Naive thymus-derived CD4-positive, alpha-beta T cell (primary cell): ENCODE measurements at places on chromosomes 2 and 18. TPM values are rescaled to one million over a fixed set of nuclear protein-coding genes. Genes with fewer than 3 reads are reported as not detected.

Gene SLC5A7
- not detected for total RNA-seq

DNA sequence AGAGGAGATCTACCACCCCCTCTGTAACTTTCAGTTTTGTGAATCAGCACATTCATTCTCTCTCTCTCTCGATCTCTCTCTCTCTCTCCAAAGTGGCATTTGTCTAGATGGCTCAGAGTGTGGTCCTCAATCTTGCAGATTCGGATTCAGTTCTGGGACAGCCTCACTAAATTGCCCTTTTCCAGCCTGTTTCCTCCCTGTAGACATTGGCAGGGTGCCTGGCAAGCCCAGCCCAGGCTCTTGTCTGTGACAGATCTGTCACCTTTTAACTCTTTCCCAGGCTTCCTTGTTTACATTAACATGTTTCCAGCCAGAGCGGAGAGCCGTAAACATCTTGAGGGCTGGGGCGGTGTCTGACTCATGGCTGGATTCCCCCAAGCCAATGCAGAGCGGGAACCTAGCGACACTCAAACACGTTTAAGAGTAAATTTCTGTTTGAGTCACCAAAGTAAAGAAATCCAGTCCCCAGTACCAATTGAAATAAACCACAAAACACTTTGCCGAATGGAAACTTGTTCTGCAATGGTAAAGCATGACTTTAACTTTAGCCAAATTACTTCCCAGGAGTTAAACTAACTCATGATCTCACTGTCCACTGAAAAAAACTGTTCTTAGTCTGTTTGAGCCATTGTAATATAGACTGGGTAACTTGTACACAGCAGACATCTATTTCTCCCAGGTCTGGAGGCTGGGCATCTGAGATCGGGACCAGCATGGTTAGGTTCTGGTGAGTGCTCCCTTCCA lies 6.6 kb upstream of the CYP27C1 start:
- H3K4me3 ChIP-seq: no peak overlapping the region
- H3K4me1 ChIP-seq: no peaks in the 10 kb centered on the region
- no peaks in the 10 kb centered on the region for H3K36me3 ChIP-seq
- no peak overlapping the region for H3K27ac ChIP-seq
- no peaks in the 10 kb centered on the region for H3K27me3 ChIP-seq
- DNase-seq: no peak

DNA sequence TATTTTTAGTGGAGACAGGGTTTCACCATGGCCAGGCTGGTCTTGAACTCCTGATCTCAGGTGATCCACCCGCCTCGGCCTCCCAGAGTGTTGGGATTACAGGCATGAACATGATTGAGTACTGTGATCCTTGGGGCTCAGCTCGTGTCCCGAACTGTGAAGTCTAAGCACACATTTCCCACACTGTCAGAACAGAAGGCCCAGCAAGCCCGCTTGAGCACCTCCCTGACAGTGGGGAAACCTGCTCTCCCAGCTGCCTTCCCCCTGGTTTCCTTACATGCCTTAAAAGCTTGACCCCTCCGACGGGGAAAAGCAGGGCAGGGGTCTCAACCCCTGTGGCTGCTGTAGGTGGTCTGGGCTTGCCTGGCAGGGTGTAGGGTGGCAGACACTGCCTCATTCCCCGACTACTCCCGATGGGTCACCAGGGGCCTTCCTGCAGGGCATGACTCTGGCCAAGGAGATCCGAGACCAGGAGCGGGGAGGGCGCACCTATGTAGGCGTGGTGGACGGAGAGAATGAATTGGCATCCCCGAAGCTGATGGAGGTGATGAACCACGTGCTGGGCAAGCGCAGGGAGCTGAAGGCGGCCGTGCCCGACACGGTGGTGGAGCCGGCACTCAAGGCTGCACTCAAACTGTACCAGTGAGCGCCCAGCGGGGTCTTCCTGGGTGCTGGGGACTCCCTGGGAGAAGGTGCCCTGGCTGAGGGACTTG lies 10.1 kb downstream of the VIL1 start:
- H3K4me3 ChIP-seq: no peak overlapping the region
- no peaks in the 10 kb centered on the region for H3K36me3 ChIP-seq
- DNase-seq: no peak
- no peaks in the 10 kb centered on the region for H3K4me1 ChIP-seq

GRCh38 chr2:96681540-96681939 lies 39.0 kb downstream of the FER1L5 start:
- H3K4me1 ChIP-seq: no peaks in the 10 kb centered on the region
- H3K27me3 ChIP-seq: no peaks in the 10 kb centered on the region
- H3K27ac ChIP-seq: no peak overlapping the region

Gene FTCDNL1
- 3.4 TPM for total RNA-seq

Gene GPAT2
- total RNA-seq: 4.0 TPM

Gene KCNS3
- not detected in 2 replicates for total RNA-seq

Gene PTCD3
- 205 TPM for total RNA-seq

Gene GALNT1
- total RNA-seq: 38.6 TPM

- H3K27ac ChIP-seq: peak overlapping the region; percentile 95
- H3K4me3 ChIP-seq: peak overlapping the region; percentile 86
- no peak for DNase-seq
- H3K36me3 ChIP-seq: no peaks in the 10 kb centered on the region
- H3K4me1 ChIP-seq: peaks cover 27% of the 10 kb centered on the region
These were observed 1.5 kb downstream of the ASNSD1 start for GRCh38 chr2:189662669-189663226.

GRCh38 chr18:67938660-67939059 lies 422.1 kb upstream of the DSEL start:
- no peak overlapping the region for H3K27ac ChIP-seq
- no peaks in the 10 kb centered on the region for H3K27me3 ChIP-seq
- DNase-seq: no peak
- no peaks in the 10 kb centered on the region for H3K4me1 ChIP-seq
- no peaks in the 10 kb centered on the region for H3K36me3 ChIP-seq
